ENCODE measurements at places on chromosomes 5 and 9.

- no peak for DNase-seq
These were observed 115.9 kb downstream of the FBXL7 start for GRCh38 chr5:15615859-15616258.

- DNase-seq: no peak
These were observed 49.6 kb downstream of the ANKDD1B start for GRCh38 chr5:75660678-75661465.

GRCh38 chr5:82640916-82641315 lies 362.8 kb upstream of the RPS23 start:
- no peak for DNase-seq

- peak; percentile 28 for DNase-seq
These were observed 147.3 kb downstream of the OSTF1 start for GRCh38 chr9:75235632-75236031.

GRCh38 chr5:21165344-21165743 lies 1177.3 kb upstream of the CDH18 start:
- no peak for DNase-seq

DNA sequence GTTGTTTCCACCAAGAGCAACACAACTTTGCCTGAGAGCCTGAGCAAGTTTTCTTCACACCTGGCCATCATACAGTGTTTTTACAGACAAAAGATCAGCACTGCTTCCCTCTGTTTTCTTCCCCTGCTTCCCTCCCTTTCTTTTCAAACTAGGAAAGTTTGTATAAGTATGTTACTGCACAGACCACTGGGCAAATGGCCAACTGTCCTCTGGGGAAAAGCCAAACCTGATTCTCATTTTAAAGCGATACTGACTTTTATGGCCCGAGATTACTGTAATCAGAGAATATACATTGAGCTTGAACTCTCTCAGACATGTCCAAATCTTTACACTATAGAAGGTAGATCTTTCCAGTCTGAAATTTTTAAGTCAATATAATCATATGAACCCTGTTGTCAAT lies 415.0 kb downstream of the NFIB start:
- DNase-seq: no peak

DNA sequence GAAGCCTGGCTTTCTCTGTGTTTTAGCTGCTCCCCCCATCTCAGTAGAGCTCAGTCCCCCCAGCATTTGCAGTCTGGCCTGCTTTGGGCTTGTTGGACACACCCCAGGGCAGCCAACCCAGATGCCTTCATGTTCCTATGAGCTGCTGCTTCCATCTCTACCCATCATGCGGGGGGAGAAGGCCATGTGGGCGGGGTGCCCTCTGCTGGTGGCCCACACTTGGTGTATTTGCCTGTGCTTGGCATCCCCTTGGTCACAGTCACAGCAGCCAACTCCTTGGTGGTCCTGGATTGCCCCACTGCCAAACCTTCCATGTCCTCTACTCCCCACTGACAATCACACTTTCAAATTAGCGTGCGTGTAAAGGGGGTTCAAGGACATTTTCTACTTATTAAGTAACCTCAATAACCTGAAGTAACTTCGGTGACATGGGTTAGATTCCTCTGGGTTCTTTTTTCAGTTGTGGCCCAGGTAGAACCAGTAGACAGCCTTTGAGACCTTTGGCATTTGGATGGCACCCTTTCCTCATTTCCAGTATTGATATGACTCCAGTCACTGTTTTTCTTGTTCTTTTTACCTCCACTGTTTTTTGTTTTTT lies 42.8 kb downstream of the SNX30 start:
- DNase-seq: peak; percentile 45

DNA sequence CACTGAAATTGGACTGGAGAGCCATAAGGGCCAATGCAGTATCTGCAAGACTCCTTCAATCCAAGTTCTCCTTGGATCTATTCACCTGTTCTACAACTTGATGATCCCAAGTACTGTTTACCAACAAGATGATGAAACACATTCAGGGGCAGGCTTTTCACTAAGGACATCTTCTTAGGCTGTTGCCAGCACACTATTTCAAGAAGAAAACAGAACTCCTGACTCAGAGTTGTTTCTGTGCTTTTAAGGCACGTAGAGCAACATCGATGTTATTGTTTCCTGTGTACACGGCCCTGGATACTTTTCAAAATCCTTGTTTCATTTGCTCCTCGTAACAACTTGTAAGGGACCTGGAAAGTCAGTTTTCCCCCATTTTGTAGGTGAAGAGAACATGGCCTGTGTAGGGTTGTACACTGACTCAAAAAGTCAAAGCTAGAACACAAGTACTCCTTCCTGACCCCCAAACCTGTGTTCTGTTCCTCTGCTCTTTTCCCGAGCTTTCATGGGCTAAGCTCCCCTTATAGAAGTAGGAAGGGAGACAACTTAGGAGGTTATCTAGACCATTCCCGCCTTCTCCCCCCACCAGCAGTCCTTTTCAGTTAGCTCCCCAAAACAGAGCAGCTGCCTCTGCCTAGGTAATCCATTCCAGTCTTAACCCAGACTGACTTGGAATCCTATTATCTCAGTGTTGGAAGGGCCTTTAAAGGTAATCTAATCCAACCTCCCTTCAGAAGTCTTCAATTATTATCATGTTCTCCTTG lies 5.2 kb upstream of the MGAT1 start:
- DNase-seq: no peak

GRCh38 chr9:5787759-5788302 lies 45.1 kb downstream of the ERMP1 start:
- DNase-seq: no peak

- DNase-seq: no peak
These were observed 115.5 kb downstream of the SH3GL2 start for GRCh38 chr9:17694336-17694735.

GRCh38 chr5:154995679-154996078 lies 17.9 kb upstream of the KIF4B start:
- no peak for DNase-seq

GRCh38 chr9:114141553-114142402 lies 13.6 kb upstream of the COL27A1 start:
- no peak for DNase-seq

DNA sequence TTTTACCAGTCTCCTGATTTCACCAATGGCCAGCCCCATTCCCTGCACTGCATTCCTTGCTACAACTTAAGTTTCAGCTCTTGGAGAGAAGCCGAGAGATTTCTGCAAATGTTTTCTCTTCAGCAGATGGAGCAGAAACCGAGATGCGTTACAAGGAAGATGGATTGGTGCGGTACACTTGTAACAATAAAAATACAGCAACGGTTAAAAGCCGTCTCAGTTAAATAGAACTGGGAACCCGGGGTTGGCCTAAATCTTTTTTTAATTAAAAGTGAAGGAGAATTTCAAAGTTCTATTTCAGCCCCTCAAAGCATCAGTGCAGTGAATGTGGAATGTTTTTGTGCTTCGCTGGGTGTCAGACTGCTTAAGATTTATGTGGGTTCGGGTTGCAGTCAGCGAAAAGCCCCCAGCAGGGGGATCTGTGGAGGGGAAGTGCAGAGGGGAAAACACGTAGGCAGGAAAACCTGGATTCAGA lies 19.8 kb downstream of the BRINP1 start:
- no peak for DNase-seq

DNA sequence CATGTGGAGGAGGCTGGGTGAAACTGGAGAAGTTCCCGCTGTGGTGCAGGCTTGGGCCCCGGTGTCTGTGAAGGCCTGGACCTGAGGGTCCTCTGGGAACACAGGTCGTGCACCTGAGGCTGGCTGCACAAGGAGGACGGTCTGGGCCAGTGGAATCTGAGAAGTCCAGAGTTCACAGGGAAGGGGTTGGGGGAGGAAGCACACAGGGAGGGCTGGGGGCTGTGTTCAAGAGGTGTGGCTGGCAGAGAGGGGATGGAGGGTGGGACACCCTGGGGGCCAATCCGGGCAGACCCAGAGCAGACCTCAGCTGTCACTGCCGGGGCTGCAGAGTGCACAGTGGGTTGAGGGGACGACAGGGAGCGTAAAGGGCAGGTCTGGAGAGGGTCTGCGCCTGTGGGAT lies 2.6 kb downstream of the SLC9A3 start:
- no peak for DNase-seq

- DNase-seq: no peak
These were observed 132.9 kb downstream of the LIFR start for GRCh38 chr5:38423276-38424147.

DNA sequence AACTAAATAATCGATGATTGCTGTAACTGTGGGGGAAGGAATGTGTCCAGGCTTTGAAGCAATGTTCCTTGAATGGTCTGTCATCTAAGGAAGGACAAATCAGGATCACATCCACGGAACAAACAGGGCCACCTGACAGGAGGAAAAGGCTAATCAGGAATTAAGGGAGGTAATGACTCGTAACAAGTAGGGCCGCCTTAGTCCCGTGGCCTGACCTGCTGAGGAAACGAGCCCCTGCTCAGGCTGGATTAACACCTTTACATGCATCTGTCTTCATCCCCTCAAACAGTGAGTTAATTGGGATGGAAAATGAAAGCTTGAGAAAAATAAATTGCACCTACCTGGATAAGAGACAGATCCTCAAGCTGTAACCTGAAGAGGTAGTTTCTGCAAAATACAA lies 227.8 kb downstream of the SEMA5A start:
- DNase-seq: no peak

- no peak for DNase-seq
These were observed 26.8 kb downstream of the CEP78 start for GRCh38 chr9:78262655-78263054.

- no peak for DNase-seq
These were observed 44.4 kb upstream of the DAB2 start for GRCh38 chr5:39469176-39469575.

GRCh38 chr5:3886524-3887451 lies 291.2 kb downstream of the IRX1 start:
- no peak for DNase-seq

- no peak for DNase-seq
These were observed 228.0 kb downstream of the DCP2 start for GRCh38 chr5:113204525-113205161.

DNA sequence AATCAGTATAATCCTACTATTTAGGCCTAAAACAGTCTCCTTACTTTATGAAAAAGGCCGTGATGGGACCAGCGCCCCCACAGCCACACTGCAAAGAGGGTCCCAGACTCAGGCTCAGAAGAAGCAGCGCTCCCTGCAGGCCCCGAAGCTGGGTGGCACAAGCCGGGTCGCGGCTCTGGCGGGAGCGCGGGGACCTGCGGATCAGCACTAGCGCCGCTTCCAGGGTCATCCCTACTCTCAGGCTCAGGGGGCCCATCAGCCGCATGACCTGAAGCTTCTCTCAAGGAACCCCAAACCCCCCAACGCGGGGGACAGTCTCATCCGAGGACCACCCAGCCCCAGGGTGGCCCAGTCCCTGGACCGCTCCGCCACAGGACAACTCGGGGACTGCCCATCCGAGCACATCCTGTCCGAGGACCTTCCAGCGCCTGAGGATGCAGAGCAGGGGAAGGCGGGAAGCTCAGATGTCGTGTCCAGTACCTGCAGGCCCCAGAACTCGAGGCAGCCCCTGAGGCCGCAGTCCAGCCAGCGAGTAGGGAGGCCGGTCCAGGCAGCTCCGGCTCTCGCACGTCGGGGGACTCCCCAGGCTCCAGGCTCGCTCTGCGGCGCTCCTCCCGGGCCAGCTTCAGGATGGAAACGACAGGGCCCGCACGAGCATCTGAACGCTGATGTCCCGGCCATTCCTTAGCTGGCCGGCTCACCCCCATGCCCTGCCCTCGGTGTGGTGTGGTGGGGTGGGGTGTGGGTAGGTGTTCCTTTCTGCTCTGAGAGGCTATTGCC lies 32.4 kb upstream of the CDK20 start:
- no peak for DNase-seq

GRCh38 chr5:180291234-180291940 lies 496 bp downstream of the MAPK9 start:
- DNase-seq: no peak

DNA sequence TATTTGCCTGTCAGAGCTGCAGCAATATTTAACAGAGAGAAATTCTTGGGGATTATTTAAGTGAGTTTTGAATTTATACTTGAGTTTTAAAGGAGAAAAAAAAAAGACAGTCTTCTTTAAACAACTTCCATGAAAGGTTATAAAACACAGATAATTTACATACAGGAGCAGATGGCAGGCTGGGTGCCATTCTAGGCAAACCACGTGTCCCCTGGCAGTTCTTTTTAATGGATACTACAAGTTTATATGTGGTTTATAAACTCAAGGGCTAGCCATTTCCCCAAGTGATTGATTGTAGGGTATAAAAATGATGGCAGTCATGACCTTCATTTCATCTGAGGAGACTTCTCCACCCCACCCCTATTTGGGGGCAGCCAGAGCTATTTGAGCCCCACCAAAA lies 166.6 kb downstream of the FSTL4 start:
- no peak for DNase-seq

- no peak for DNase-seq
These were observed 4.7 kb upstream of the PPP1R26 start for GRCh38 chr9:135474915-135475314.

- DNase-seq: no peak
These were observed 251.8 kb upstream of the NR4A3 start for GRCh38 chr9:99569840-99570239.

DNA sequence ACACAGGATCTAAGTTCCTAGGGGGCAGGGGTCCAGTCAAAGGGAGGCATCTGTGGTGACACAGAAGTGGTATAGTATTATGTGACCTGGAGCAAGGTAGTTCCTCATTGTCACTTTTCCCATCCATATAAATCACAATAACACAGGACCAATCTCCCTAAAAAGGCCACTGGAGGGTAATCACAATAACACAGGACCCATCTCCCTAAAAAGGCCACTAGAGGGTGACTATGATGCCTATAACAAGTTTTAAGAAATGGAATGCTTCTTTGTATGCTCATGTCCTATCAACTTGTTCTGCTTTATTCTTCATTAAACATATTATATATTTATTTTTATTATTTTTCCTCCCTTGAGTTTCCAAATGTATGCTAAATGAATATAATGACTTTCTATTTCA lies 254.6 kb downstream of the ASTN2 start:
- no peak for DNase-seq

- no peak for DNase-seq
These were observed 32.0 kb downstream of the ANGPTL2 start for GRCh38 chr9:127090341-127090985.

Measured in NCI-H2029 (cell line).